Regular cardiac myocyte (primary cell): ENCODE measurements at places on chromosomes 12 and 14. TPM values are rescaled to one million over a fixed set of nuclear protein-coding genes. Genes with fewer than 3 reads are reported as not detected.

The CCND2 gene
- 12.8 and 73.9 TPM in 2 replicates for total RNA-seq

The CLEC7A gene
- total RNA-seq = not detected in 2 replicates

The ABCD2 gene
- total RNA-seq = under 0.01 TPM in 2 replicates

The CISTR gene
- total RNA-seq = not detected in 2 replicates

The KLHL33 gene
- total RNA-seq = under 0.01 and 0.28 TPM in 2 replicates

The C12orf60 gene
- 0.28 and 1.5 TPM in 2 replicates for total RNA-seq

The CAPZA3 gene
- total RNA-seq = not detected in 2 replicates

The EML5 gene
- under 0.01 and 0.19 TPM in 2 replicates for total RNA-seq

The DBX2 gene
- total RNA-seq = not detected in 2 replicates

The TRPV4 gene
- 1.2 and 1.7 TPM in 2 replicates for total RNA-seq

The IRAK4 gene
- 17.8 and 21.7 TPM in 2 replicates for total RNA-seq

The DEPDC4 gene
- total RNA-seq = 1.7 and 3.4 TPM in 2 replicates

The ANKS1B gene
- total RNA-seq = 0.38 and 11.3 TPM in 2 replicates

The SPSB2 gene
- total RNA-seq = 3.6 and 4.2 TPM in 2 replicates

The GALNT8 gene
- under 0.01 TPM in 2 replicates for total RNA-seq

The CMA1 gene
- not detected in 2 replicates for total RNA-seq

The SERPINA6 gene
- not detected in 2 replicates for total RNA-seq

The RNU4-1 gene
- total RNA-seq = under 0.01 TPM in 1 of 2 replicates, not detected in the other

The CALCOCO1 gene
- total RNA-seq = 45.4 and 142 TPM in 2 replicates

The HOXC10 gene
- not detected in 2 replicates for total RNA-seq

The TPPP2 gene
- total RNA-seq = not detected in 2 replicates

The DDIT3 gene
- total RNA-seq = 17.6 and 85.4 TPM in 2 replicates

The CD9 gene
- total RNA-seq = 287 and 641 TPM in 2 replicates

The STXBP6 gene
- total RNA-seq = 7.7 and 16.1 TPM in 2 replicates

The CCDC77 gene
- total RNA-seq = 4.5 and 10.2 TPM in 2 replicates

The CD163L1 gene
- 3.1 and 3.3 TPM in 2 replicates for total RNA-seq

The ACOT6 gene
- 0.28 TPM in 1 of 2 replicates, not detected in the other for total RNA-seq

The GDF3 gene
- not detected in 2 replicates for total RNA-seq

The DEGS2 gene
- under 0.01 and 0.28 TPM in 2 replicates for total RNA-seq

The FOXM1 gene
- 0.28 and 12.5 TPM in 2 replicates for total RNA-seq

The ALDH2 gene
- 13.0 and 23.7 TPM in 2 replicates for total RNA-seq
